CD8-positive, alpha-beta T cell (primary cell): ENCODE measurements at places on chromosomes 1 and 21.

- DNase-seq = no peak
Measured at GRCh38 chr1:245863566-245864184, 643.4 kb downstream of the SMYD3 start.

GRCh38 chr1:94117259-94117851 lies 3.6 kb downstream of the ABCA4 start:
- DNase-seq = no peak

- no peak for DNase-seq
Measured at GRCh38 chr1:112457241-112457640, 51.5 kb upstream of the WNT2B start.

- DNase-seq = peak; percentile 44
Measured at GRCh38 chr1:160858097-160858496, 4.6 kb downstream of the CD244 start.

DNA sequence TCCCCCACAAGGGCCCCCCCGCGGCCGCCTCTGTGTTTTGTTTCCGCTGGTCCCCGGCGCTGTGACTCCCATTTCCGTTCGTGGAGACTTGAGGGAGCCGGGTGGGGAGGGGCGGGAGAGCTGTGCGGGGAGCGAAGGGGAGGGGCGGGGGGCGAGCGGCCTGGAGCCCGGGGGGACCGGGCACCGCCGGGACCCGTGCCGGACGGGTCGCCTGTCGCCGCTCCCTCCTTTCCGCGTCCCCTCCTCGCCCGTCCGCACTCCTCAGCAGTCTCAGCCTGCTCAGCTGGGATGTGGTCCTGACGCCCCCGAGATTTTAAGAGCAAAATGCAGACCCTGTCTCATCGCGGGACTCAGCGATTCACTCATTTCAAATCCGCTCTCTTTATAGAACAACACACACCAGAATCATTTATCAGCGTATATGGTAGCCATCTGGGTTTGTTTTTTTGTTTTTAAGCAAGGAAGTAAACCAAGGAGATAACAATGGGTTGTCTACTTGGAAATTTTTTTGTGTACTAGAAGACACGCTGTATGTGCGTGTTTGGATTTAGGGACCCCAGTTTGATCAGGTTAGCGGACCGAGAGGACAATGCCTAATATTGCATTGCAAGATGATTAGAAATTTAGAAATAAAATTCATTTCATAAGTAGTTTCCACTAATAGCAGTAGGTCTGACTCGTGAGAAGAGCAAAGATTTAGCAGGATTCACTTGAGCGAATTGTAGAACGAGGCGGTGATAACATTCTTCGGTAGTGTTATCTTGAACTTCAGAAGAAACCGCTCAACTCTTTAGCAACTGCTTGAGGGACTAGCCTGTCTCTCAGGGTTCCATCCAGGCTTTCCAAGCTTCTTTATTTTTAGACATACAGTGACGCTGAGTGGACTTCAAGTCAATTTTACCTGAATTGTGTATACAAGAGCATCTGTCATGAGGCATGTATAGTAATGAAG lies 1.1 kb downstream of the GABPA start:
- DNase-seq = peak; percentile 11

DNA sequence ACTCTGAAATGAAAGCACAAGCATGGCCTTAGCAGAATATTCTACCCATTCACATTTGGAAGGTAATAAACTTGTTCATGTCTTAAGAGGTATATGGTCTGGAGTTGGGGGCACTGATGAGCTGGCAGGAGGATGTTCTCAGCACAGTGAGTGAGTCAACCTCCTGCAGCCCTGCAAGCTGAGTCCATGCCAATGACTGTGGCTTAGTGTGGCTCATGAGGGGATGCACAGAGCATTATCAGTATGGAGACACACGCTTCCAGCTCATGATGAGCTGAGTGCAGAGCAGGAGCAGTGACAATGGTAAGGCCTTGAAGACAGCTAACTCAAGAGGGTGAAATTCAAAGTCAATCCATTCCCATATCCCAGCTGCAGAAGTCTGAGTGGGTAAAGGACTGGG lies 102.3 kb downstream of the TNFSF18 start:
- DNase-seq = peak; percentile 17

GRCh38 chr1:21305900-21306189 lies 15.6 kb upstream of the ECE1 start:
- DNase-seq = no peak

DNA sequence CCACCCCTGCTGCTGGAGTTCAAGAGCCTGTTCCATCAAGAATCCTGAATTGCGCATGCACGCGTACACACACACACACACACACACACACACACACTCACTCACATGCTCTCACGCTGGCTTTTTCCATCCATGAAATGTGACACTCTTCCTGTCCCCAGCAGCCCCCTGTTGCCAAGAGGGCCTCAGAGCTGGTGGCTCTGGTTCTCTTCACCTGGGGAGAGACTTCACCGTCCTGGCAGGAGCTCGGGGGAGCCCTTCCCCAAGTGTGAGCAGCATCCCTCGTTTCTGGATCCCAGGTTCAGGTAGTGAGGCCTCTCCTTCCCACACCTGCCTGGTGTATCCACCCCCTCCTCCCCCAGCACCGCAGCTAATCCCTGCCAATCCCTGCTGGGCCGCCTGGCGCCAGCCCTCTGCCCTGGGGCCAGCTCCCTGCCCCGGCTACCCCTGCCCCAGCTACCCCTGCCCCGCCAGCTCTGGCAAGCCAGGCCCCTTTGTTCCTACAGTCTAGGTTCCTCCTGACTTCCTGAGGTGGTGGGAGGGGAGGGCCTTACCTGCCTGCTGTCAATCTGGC lies 9.9 kb downstream of the PLOD1 start:
- no peak for DNase-seq

- no peak for DNase-seq
Measured at GRCh38 chr1:24961961-24962861, 32.1 kb upstream of the RUNX3 start.

DNA sequence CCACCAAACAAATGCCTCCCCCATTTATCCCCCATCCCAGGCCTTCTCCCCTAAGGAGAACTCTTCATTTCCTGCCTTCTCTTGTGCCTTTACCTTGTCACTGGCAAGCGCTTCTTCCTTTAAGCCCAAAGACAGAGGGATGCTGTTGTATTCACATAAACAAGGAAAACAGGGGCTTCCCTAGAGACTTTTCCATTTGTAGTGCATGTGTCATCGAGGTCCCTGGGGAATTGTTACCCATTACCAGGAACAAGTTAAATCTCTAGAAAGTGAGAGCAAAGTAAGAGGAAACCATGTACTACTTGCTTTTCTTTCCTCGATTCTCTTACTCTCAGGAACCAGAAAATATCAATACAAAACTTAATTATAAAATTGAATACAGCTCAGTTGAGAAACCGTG lies 114.4 kb upstream of the DPT start:
- no peak for DNase-seq

DNA sequence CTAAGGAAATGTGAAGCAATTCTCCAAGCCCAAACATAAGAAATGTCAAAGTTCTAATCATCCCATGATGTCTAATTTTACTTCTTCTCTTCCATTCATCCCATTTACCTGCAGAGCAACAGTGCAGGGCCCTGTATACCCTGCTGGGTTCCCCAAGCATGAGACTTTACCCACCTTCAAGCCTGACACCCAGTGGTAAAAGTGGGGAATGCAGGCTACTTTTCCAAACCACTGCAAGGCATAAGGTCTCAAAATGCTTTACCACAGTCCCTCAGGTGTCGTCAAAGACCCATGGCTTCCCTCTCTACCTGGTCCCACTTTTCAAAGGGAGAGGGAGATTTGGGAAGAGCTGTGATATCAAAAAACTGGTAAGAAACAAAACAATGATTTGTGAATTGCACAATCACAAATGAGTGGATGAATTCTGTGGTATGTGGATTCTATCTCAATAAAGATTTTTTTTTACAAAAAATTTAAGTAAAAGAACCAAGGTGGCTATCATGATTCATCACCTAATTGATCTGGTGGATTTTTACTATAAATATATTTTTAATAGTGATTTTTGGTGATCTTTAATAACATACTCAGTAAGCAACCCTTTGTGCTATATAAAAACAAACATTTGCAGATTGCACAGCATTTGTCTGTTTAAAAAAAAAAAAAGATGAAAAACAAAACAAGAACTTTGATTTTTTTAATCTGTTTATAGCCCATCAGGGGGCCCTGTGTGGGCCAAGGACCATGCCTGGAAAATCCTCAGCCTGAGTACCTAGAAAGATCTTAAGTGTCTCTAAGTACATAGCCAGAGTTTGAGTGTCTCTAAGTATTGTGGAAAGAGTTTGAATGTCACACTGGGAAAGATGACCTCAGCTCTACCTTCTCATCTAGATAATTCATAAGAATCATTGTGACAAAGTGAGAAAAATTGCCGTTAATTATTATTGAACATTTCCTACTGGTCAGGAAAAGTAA lies 73.1 kb upstream of the GJB5 start:
- peak; percentile 54 for DNase-seq

DNA sequence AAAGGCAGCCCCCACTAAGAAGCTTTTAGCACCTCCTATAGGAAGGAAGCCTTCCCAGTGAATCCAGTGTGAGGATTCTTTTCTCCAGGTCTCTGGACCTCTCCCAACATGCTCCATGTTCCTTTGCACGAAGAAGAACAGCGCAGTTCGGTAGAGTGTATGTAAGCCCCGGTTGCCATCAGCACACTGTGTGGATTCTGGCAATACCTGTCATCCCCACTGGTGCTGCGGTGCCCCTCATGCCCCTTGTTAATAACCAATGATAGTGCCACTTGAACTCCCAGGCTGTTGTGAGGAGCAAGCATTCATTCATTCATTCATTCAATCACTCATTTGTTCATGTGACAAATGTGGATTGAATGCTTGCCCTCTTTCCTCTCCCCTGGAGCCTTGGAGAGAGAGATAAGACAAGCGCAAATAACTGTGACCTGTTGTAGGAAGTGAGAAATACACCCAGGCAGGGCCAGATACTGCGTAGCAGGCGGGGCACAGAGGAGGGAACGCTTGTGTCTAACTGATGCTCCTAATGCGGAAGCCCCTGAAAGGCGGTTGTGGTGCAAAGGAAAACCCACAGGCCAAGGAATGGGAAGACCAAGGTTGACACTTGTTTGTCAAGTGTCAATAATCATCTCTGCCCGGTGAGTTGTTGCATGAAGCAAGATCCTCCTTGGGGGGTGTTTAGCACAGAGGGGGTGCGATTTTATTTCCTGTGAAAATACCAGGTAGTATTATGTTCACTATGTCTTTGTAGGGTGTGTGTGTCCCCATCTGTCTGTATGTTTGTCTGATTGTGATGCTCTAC lies 9.8 kb downstream of the LGR6 start:
- DNase-seq = peak; percentile 53

- DNase-seq = no peak
Measured at GRCh38 chr1:15325375-15326085, 78.5 kb downstream of the FHAD1 start.

- no peak for DNase-seq
Measured at GRCh38 chr1:82762829-82763532, 962.2 kb downstream of the ADGRL2 start.

GRCh38 chr1:1876335-1876930 lies 14.5 kb downstream of the GNB1 start:
- no peak for DNase-seq

GRCh38 chr1:58738876-58739275 lies 39.0 kb upstream of the MYSM1 start:
- no peak for DNase-seq

- DNase-seq = no peak
Measured at GRCh38 chr21:41399246-41399800, 26.7 kb upstream of the MX1 start.

- no peak for DNase-seq
Measured at GRCh38 chr1:89971600-89971999, 23.3 kb upstream of the ZNF326 start.

DNA sequence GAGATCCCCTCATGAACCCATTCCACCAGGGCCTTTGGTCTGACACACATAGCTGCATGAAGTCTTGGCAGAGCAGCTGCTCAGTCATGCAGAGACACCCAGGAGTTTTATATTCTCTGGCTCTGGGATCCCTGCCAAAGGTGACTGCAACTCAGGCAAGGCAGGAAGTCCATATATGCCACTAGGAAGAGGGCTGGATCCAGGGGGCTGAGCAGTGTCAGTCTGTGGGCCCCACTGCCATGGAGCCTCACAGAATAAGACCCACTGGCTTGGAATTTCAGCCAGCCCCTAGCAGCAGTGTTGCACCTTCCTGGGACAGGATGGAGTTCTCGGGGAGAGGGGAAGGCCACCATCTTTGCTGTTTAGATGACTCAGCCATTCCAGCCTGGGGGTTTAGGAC lies 199.7 kb downstream of the TBX15 start:
- no peak for DNase-seq

- DNase-seq = no peak
Measured at GRCh38 chr1:18351735-18352134, 129.0 kb upstream of the KLHDC7A start.

GRCh38 chr1:176609556-176610408 lies 146.8 kb downstream of the PAPPA2 start:
- DNase-seq = no peak
